ENCODE measurements at places on chromosomes 7 and 10. TPM values are rescaled to one million over a fixed set of nuclear protein-coding genes. Genes with fewer than 3 reads are reported as not detected.

- no peak overlapping the region for H3K4me3 ChIP-seq
- H3K36me3 ChIP-seq: no peaks in the 10 kb centered on the region
- no peak for DNase-seq
- no peaks in the 10 kb centered on the region for H3K4me1 ChIP-seq
Measured at GRCh38 chr10:63935705-63936104, 414.5 kb downstream of the REEP3 start.

CHCHD3 gene
- total RNA-seq: 69.3 TPM

DNA sequence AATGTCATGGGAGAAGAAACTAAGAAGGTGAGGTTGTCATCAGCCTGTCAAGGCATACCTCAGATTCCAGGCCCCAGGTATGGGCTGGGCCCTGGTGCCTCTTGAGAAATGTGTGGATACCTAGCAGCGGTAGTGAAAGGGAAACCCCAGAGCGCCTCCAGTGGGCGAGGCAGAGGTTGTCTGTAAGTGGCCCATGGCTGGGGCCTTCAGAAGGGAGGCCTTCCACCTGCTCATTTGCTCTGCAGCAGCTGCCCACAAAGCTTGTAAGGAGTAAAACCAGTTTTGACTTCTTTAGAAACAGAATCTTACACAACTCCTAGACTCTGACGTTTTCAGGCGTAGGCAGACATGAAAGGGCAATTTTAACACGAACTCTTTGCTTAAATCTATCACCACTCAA is 509.9 kb downstream of the PARD3 start:
- no peaks in the 10 kb centered on the region for H3K36me3 ChIP-seq
- H3K4me1 ChIP-seq: no peaks in the 10 kb centered on the region
- no peak overlapping the region for H3K27ac ChIP-seq
- H3K27me3 ChIP-seq: no peaks in the 10 kb centered on the region

DNA sequence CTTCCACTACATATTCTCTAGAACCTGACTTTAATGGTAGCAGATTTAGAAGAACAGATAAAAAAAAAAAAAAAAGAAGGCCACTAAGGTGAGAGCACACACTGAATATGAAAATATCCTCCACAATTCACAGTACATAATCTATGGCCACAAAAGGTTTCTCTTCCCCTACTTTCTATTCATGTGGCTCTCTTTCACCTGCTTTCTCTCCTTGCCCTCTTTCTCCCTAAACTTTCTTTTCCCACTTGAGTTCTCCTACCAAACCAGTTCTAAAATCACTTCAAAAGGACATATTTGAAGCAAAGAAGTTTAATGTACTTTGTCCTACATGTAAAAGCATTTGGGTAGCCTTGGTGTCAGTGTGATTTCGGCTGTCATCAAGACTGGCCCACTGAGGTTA is 18.5 kb upstream of the DLX6 start:
- H3K27ac ChIP-seq: no peak overlapping the region
- no peaks in the 10 kb centered on the region for H3K4me1 ChIP-seq
- peaks cover 54% of the 10 kb centered on the region for H3K27me3 ChIP-seq
- no peaks in the 10 kb centered on the region for H3K36me3 ChIP-seq

TMEM243 gene
- total RNA-seq: 41.8 TPM

HDAC9 gene
- total RNA-seq: 0.48 TPM
